ENCODE measurements at places on chromosomes 4 and X. TPM values are rescaled to one million over a fixed set of nuclear protein-coding genes. Genes with fewer than 3 reads are reported as not detected.

DNA sequence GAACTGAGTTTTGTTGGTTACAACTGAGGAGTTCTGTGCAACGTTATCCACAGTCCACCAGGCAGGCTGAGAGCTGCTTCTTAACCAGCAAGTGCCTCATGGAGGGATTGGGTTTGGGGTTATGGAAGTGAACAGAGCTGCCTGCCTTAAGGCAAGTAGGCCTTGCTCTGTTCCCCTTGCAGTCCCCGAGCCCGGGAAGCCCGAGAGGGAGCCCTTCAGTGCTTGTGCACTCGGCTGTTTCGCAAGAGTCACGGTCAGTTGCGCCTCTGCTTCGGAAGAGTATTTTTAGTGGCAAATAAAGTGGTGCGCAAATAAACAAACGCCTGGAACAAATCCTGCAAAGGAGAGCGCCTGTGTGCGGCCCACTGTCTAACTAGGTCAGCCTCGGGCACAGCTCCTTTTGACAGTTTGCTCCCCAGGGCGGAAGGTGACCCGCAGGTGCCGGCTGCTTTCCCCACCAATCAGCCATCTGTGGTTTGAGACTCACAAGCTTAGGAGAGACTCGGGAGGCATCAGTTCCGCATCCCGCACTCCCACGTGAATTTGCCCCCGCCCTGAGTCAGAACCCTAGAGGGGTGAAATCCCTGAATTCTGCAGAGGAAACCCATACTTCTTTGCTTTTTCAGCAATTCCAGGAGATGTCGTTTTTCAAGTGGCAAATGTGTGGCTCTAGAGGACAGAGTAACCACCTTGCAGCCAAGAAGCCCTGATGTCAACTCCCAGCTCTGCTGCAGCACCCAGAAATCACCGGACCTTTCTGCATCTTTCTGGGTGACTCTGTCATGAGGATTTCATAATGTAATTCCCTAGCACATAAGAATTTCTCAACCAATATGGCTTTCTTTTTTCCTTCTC lies 56.8 kb downstream of the LGI2 start:
- no peak for DNase-seq

- no peak for DNase-seq
Observed at GRCh38 chr4:37927434-37927833, 32.8 kb upstream of the PTTG2 start.

DNA sequence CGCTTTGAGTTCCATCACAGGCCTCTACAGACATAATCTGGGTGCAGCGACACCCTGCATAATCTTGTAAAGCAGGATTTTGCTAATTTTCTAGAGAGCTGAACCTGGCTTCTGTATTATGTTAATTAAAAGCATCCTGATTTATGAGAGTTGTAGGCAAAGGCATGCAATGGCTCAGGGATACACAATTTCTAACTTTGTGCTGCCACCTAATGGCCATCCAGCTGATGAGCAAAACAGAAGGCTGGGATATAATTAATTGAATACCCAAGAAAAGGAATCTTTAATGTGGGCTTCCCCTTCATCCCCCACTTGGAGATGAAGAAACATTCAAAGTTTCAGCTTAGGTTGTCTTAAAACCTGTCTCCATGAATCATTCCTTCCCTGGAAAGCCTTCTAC lies 78.1 kb downstream of the BMP15 start:
- DNase-seq, result peak; percentile 25

SPANXD gene
- total RNA-seq, result not detected

SYTL4 gene
- 3.9 TPM for total RNA-seq

GAR1 gene
- 34.4 TPM for total RNA-seq

FAM53A gene
- total RNA-seq, result 1.8 TPM
